ENCODE measurements at places on chromosomes 1 and 21. TPM values are rescaled to one million over a fixed set of nuclear protein-coding genes. Genes with fewer than 3 reads are reported as not detected.

FCRL6 gene
- total RNA-seq: 0.80 TPM

HPDL gene
- total RNA-seq: not detected

SLAMF9 gene
- total RNA-seq: not detected

OR14A16 gene
- total RNA-seq: not detected

ERO1B gene
- total RNA-seq: 17.0 TPM

ATP6V1G3 gene
- not detected for total RNA-seq

SLC22A15 gene
- total RNA-seq: 10.1 TPM

MTHFR gene
- 30.0 TPM for total RNA-seq

PRAMEF17 gene
- total RNA-seq: not detected

DTL gene
- total RNA-seq: 0.66 TPM

RGS18 gene
- 2.0 TPM for total RNA-seq

C8B gene
- not detected for total RNA-seq

LCE2C gene
- total RNA-seq: not detected

KISS1 gene
- total RNA-seq: not detected

NTMT2 gene
- not detected for total RNA-seq

LIPI gene
- not detected for total RNA-seq

AVPR1B gene
- total RNA-seq: not detected

NKAIN1 gene
- total RNA-seq: 2.0 TPM

DYNLT4 gene
- total RNA-seq: 1.3 TPM

CYYR1 gene
- total RNA-seq: 14.3 TPM

VAMP3 gene
- total RNA-seq: 81.2 TPM

PGLYRP3 gene
- total RNA-seq: not detected

SPRR1A gene
- not detected for total RNA-seq

TEX38 gene
- total RNA-seq: not detected

PRELP gene
- total RNA-seq: 27.4 TPM

MFSD2A gene
- total RNA-seq: 7.9 TPM

MYBPH gene
- total RNA-seq: 0.66 TPM

KRTAP10-12 gene
- total RNA-seq: not detected

B3GALT2 gene
- 0.32 TPM for total RNA-seq

NIBAN1 gene
- 34.7 TPM for total RNA-seq

KRTAP12-2 gene
- total RNA-seq: not detected

SEC16B gene
- 4.8 TPM for total RNA-seq

LENEP gene
- total RNA-seq: not detected

CFAP141 gene
- total RNA-seq: not detected

CLDN19 gene
- total RNA-seq: 3.1 TPM

FAM167B gene
- total RNA-seq: 6.9 TPM

NFASC gene
- 14.1 TPM for total RNA-seq

TSNAX gene
- 35.6 TPM for total RNA-seq

All from breast epithelium (tissue), 4 donors.